Vagina (tissue), 2 donors: ENCODE measurements at places on chromosomes 1 and 21. TPM values are rescaled to one million over a fixed set of nuclear protein-coding genes. Genes with fewer than 3 reads are reported as not detected.

DNA sequence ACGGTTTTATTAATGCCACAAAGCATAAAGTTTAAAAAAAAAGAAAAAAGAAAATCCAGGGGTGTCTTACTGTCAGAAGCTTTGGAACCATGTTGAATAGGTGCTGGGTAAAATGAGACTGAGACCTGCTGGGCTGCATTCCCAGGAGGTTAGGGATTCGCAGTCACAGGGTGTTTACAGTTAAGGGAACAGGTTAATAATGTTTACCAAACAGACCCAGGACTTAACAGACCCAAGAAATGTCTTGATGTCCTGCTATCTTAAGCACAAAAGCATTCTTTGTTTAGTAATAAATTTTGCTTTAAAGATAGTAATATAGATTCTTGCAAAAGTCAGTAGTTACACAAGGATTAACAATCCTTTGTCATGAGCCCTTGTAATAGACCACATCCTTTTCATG, 54.7 kb downstream of the OLFML3 start:
- no peaks in the 10 kb centered on the region for H3K36me3 ChIP-seq
- no peak overlapping the region for H3K27ac ChIP-seq
- H3K27me3 ChIP-seq, result no peaks in the 10 kb centered on the region
- peaks cover 7% of the 10 kb centered on the region for H3K4me1 ChIP-seq

GRCh38 chr1:25641931-25642573, 25.5 kb downstream of the MAN1C1 start:
- H3K4me1 ChIP-seq, result peaks cover 31% of the 10 kb centered on the region
- DNase-seq, result no peak

GRCh38 chr1:216833509-216833908, 110.3 kb upstream of the ESRRG start:
- H3K27ac ChIP-seq, result no peak overlapping the region
- H3K4me1 ChIP-seq, result no peaks in the 10 kb centered on the region
- no peak overlapping the region for H3K4me3 ChIP-seq
- H3K36me3 ChIP-seq, result no peaks in the 10 kb centered on the region
- no peak for DNase-seq

GRCh38 chr1:234981758-234982157, 146.9 kb downstream of the TOMM20 start:
- DNase-seq, result no peak
- H3K27ac ChIP-seq, result peak overlapping the region; percentile 85

DNA sequence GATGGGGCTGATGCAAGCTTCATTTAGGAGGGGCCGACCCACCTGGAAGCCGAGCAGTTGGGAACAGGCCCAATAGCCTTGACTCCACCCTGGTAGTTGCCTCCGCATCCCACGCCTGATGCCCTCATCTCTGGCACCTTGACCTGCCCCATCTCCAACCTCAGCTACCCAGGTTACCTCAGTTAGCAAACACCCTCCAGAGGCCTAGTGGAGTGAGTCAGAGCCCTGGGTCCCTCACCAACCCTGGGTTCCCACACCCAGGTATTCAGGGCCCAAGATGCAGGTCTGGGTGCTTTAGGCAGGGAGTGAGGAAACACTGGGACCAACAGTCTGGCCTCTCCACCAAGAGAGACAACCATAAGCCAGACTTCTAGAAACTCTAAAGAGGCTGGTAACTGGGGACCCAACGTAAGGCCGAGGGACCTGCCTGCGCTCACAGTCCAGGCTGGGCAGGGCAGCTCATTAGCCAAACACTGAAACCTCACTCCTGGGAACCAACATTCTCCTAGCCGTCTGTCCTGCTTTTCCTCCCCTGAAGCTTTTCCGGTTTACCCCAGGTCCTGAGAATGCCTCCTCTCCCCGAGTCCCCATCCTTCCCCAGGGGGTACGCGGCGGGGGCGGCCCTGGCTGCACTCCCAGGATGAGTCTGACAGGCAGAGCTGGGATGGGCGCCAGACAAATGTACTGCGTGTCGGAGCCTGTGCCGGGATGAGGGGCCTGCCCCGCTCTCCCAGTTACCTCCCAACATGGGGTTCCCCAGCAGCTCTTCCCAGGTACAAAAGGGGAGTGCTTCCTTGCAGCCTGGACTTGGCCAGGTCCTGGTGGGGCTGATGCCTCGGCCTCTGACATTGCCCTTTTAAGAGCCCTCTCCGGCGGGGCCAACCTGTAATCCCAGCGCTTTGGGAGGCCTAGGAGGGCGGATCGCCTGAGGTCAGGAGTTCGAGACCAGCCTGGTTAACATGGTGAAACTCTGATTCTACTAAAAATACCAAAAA, 8.9 kb upstream of the CELSR2 start:
- DNase-seq, result peak; percentile 95
- no peak overlapping the region for H3K4me3 ChIP-seq
- no peaks in the 10 kb centered on the region for H3K27me3 ChIP-seq
- H3K36me3 ChIP-seq, result no peaks in the 10 kb centered on the region
- H3K4me1 ChIP-seq, result peaks cover 37% of the 10 kb centered on the region

GRCh38 chr1:202156590-202156989, 3.8 kb downstream of the PTPN7 start:
- no peak overlapping the region for H3K4me3 ChIP-seq
- H3K36me3 ChIP-seq, result no peaks in the 10 kb centered on the region
- H3K27ac ChIP-seq, result no peak overlapping the region
- no peak for DNase-seq
- H3K4me1 ChIP-seq, result peaks cover 7% of the 10 kb centered on the region
- no peaks in the 10 kb centered on the region for H3K27me3 ChIP-seq

DNA sequence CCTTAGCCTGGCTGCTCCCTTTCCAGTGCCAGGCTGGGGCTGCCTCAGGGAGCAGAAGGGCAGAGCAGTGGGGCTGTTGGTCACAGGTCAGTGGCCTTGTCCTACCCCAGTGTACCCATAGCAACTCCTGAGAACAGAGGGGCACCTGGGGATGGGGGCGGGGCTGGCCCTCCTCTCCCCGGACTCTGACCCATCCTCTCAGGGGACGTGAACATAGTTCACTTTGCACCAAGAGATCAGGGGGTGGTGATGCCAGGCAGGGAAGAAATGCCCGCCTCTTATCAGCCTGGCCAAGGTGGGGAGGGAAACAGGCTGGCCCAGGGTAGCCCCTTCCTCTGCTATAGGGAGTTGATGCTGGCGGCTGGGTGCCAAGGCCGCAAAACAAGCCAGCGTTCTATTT, 4.9 kb downstream of the ETNK2 start:
- H3K4me3 ChIP-seq, result no peak overlapping the region
- no peaks in the 10 kb centered on the region for H3K27me3 ChIP-seq
- peaks cover 12% of the 10 kb centered on the region for H3K36me3 ChIP-seq
- DNase-seq, result no peak

DNA sequence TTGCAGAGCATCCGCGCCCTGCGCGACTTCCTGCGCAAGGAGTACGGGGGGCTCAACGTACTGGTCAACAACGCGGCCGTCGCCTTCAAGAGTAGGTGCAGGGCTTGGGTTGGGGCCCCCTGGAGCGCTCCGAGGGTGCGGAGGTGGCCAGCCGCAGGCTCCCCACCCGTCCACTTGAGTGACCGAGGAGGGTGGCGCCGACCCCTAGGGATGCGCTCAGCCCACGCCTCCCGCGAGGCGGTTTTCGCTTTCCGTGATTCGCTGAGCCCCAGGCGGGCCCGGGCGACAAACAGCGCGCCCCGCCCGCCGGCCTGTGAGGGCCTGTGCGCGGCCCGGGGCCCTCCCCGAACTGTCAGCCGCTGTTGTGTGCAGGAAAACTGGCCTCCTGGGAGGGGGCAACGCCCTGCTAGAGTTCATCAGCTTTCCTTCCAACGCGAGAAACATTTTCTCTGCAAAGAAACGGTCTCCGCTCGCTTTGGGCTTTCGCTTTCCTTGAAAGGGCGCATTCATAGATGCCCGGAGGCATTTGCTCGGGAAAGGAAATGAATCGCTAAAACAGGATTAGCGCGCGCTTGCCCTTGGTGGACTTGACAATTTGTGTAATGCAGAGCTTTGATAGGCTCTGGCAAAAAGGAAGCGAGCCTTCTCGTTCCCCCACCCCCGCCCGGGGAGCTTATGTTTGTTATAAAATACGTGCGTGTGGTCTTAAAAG, 668 bp downstream of the CBR3 start:
- DNase-seq, result no peak
- H3K36me3 ChIP-seq, result no peaks in the 10 kb centered on the region
- H3K27ac ChIP-seq, result peak overlapping the region; percentile 95
- peaks cover 33% of the 10 kb centered on the region for H3K4me1 ChIP-seq
- peak overlapping the region; percentile 82 for H3K4me3 ChIP-seq
- H3K27me3 ChIP-seq, result no peaks in the 10 kb centered on the region

- DNase-seq, result no peak
- H3K27me3 ChIP-seq, result no peaks in the 10 kb centered on the region
- H3K27ac ChIP-seq, result no peak overlapping the region
- H3K4me3 ChIP-seq, result no peak overlapping the region
Measured at GRCh38 chr1:90809093-90809492, 92.0 kb upstream of the BARHL2 start.

- no peaks in the 10 kb centered on the region for H3K27me3 ChIP-seq
- no peak for DNase-seq
- H3K36me3 ChIP-seq, result no peaks in the 10 kb centered on the region
- H3K4me3 ChIP-seq, result no peak overlapping the region
Measured at GRCh38 chr1:99170516-99170915, 93.8 kb upstream of the PLPPR4 start.

GRCh38 chr1:83559129-83559840, 439.6 kb downstream of the TTLL7 start:
- H3K27ac ChIP-seq, result no peak overlapping the region
- H3K36me3 ChIP-seq, result no peaks in the 10 kb centered on the region
- peaks cover 4% of the 10 kb centered on the region for H3K4me1 ChIP-seq
- no peak for DNase-seq
- no peak overlapping the region for H3K4me3 ChIP-seq
- H3K27me3 ChIP-seq, result no peaks in the 10 kb centered on the region

GRCh38 chr1:183753464-183753891, 51.4 kb upstream of the RGL1 start:
- no peaks in the 10 kb centered on the region for H3K4me1 ChIP-seq
- no peaks in the 10 kb centered on the region for H3K36me3 ChIP-seq
- no peak for DNase-seq
- H3K27me3 ChIP-seq, result no peaks in the 10 kb centered on the region
- H3K27ac ChIP-seq, result no peak overlapping the region
- no peak overlapping the region for H3K4me3 ChIP-seq

GRCh38 chr21:42079939-42080787, 9.0 kb downstream of the UMODL1 start:
- DNase-seq, result no peak
- no peaks in the 10 kb centered on the region for H3K27me3 ChIP-seq
- H3K4me3 ChIP-seq, result no peak overlapping the region
- H3K4me1 ChIP-seq, result peaks cover 24% of the 10 kb centered on the region
- no peaks in the 10 kb centered on the region for H3K36me3 ChIP-seq
- H3K27ac ChIP-seq, result peak overlapping the region; percentile 59

GRCh38 chr1:228375578-228376261, 30.9 kb downstream of the TRIM11 start:
- peak overlapping the region; percentile 92 for H3K27ac ChIP-seq
- DNase-seq, result no peak
- no peaks in the 10 kb centered on the region for H3K36me3 ChIP-seq
- H3K4me3 ChIP-seq, result no peak overlapping the region
- no peaks in the 10 kb centered on the region for H3K27me3 ChIP-seq

DNA sequence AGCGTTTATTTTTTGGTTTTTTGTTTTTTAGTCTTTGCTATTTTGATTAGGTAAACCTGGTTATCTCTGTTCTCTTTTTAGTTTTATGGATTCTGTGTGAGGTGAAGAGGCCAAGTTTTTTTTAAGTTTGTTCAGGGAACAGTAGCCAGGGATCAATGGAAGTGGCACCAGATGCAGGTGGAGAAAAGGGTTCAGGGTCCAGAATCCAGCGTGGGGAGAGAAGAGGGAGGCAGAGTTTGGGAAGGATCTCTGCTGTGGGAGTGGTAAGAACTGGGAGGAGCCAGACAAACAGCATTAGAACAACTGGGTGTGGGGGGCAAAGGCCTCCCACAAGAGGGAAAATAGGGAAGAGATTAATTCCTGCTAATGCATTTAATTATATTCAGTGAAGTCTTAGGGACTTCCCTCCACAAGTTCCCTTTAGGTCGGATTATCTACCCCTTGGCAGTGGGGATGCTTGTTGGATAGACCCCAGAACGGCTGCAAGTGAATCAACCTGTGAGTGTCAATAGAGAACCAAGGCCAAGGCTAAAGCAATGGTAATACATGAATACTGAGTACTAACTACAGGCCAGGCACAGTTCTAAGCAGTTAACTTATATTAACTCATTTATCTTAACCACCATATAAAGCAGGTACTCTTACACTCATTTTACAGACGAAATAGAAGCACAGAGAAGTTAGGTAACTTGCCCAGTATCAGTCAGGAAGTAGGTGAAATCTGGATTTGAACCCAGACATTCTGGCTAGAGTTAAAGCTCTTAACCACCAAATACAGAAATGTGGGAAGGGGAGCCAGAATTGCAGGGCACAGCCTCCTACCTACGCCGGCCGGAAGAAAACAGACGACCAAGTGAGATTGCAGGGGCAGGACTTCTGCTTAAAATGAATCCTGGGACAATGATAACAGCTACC, 498 bp downstream of the GNAT2 start:
- H3K27me3 ChIP-seq, result no peaks in the 10 kb centered on the region
- peak overlapping the region; percentile 69 for H3K4me3 ChIP-seq
- no peaks in the 10 kb centered on the region for H3K36me3 ChIP-seq
- peak overlapping the region; percentile 91 for H3K27ac ChIP-seq
- peaks cover 40% of the 10 kb centered on the region for H3K4me1 ChIP-seq

- H3K36me3 ChIP-seq, result no peaks in the 10 kb centered on the region
- peak overlapping the region; percentile 45 for H3K27ac ChIP-seq
- no peaks in the 10 kb centered on the region for H3K27me3 ChIP-seq
Measured at GRCh38 chr1:2174348-2175054, 20.1 kb downstream of the FAAP20 start.

GRCh38 chr1:234924450-234925355, 203.9 kb downstream of the TOMM20 start:
- peak overlapping the region; percentile 88 for H3K27ac ChIP-seq
- H3K27me3 ChIP-seq, result no peaks in the 10 kb centered on the region
- no peak overlapping the region for H3K4me3 ChIP-seq
- H3K36me3 ChIP-seq, result no peaks in the 10 kb centered on the region
- H3K4me1 ChIP-seq, result peaks cover 52% of the 10 kb centered on the region

Gene IGSF21
- 3.2 TPM for total RNA-seq

Gene STUM
- 6.4 TPM for total RNA-seq

Gene S100A14
- 323 TPM for total RNA-seq

Gene SPRR4
- total RNA-seq, result not detected

Gene ST6GALNAC3
- 21.1 TPM for total RNA-seq

Gene AUNIP
- 1.5 TPM for total RNA-seq

Gene IL23R
- not detected for total RNA-seq

Gene PTGS2
- total RNA-seq, result 11.5 TPM

Gene KIF2C
- 3.4 TPM for total RNA-seq

Gene CRYBG2
- total RNA-seq, result 67.0 TPM

Gene DISP1
- 8.3 TPM for total RNA-seq

Gene INAVA
- total RNA-seq, result 42.2 TPM

Gene GFI1
- total RNA-seq, result 3.9 TPM

Gene PPFIA4
- total RNA-seq, result 11.5 TPM

Gene PAFAH2
- 7.1 TPM for total RNA-seq

Gene NTRK1
- total RNA-seq, result 2.9 TPM

Gene GBP4
- 8.3 TPM for total RNA-seq

Gene SLC16A1
- total RNA-seq, result 12.8 TPM
